ENCODE measurements at places on chromosomes 4 and X.
A peak's percentile ranks its signal among the peaks of the same experiment; 100 is the strongest.

DNA sequence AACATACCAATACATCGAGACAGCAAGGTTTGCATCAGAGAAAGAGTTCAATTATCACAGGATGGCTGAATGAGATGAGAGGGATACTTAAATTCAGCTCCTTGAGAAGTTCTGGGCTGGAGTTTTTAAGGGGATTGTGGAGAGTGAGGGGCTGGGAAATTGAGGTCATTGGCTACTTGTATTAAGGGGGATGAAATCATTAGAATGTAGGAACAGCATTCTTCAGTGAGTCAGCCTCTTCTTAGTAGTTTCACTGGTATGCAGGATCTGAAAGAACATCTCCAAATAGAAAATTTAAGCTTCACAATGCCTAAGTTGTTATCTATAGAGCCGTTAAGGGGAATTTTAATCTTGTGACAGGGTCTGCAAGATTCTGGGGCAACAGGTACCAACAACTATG, 211.6 kb upstream of the TAPT1 start:
- DNase-seq: no peak

DNA sequence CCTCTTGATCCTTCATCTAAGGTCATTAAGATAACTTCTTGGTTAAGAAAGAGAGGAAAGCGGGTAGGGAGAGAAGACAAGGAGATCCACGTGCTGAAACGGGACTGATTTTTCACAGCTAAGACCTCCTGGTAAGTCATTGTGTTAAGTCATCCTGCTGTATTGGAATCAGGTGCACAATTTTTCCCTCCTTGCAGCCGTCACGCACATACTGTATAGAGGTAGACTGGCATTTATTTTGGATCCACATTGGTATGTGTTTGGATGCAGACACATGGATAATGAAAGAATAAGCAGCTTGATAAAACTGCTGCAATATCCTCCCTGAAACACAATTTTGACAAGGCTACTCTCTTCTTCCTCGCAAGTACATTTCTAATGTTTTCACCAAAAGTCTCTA, 60.1 kb upstream of the NAP1L5 start:
- DNase-seq: no peak

DNA sequence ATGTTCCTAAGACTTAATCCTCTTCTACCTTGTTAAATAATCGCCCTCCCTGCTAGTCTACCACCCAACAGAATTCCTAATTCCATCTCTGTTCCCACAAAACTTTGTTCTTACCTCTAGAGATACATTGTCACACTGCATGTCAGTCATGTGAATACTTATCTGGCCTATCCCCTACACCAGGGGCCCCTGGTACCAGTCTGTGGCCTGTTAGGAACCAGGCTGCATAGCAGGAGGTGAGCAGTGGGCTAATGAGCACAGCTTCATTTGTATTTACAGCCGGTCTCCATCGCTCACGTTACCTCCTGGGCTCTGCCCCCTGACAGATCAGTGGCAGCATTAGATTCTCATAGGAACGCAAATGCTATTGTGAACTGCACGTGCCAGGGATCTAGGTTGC, 73.9 kb downstream of the APBB2 start:
- no peak for DNase-seq

- no peak for DNase-seq
Observed at GRCh38 chr4:89469930-89470375, 162.4 kb upstream of the GPRIN3 start.

DNA sequence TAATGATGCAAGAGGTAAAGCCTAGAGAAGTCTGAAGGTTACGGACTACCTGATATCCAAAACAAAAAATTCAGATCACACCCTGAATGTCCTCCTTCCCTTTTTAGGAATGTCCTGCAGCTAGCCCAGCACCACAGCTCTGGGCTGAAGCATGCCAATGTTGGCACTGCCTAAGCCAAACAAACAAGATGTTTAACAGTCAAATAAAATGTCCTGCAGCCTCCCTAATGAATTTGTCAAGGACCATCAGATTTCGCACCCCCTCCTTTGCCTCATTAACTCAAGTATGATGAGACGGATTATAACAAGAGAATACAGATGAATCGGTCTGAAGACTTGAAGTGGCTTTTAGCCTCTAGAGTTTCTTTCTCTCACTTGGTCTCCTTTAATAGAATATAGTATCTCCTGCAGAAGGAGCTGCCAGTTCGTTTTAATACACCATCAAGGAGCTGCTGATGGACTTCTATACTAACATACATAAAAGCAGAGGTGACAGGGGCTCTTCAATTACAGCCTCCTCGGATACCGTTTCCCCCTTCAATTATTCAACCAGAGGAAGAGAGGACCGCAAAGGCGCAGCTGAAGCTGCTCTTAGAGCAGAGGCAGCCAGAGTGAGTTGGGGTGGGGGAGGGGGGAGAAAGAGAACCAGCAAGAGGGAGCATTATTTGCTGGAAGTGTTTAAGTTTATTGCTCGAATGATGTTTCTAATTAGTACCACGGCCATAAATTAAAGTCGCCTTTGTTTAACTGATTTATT, 3.0 kb upstream of the MAB21L2 start:
- DNase-seq: peak; percentile 69

GRCh38 chr4:78528327-78528726, 23.2 kb upstream of the ANXA3 start:
- no peak for DNase-seq

GRCh38 chr4:161829591-161829990, 334.2 kb downstream of the FSTL5 start:
- DNase-seq: no peak

- DNase-seq: no peak
Observed at GRCh38 chr4:176433983-176434382, 114.2 kb downstream of the SPCS3 start.

- no peak for DNase-seq
Observed at GRCh38 chrX:32408389-32408788, 803.0 kb downstream of the DMD start.

DNA sequence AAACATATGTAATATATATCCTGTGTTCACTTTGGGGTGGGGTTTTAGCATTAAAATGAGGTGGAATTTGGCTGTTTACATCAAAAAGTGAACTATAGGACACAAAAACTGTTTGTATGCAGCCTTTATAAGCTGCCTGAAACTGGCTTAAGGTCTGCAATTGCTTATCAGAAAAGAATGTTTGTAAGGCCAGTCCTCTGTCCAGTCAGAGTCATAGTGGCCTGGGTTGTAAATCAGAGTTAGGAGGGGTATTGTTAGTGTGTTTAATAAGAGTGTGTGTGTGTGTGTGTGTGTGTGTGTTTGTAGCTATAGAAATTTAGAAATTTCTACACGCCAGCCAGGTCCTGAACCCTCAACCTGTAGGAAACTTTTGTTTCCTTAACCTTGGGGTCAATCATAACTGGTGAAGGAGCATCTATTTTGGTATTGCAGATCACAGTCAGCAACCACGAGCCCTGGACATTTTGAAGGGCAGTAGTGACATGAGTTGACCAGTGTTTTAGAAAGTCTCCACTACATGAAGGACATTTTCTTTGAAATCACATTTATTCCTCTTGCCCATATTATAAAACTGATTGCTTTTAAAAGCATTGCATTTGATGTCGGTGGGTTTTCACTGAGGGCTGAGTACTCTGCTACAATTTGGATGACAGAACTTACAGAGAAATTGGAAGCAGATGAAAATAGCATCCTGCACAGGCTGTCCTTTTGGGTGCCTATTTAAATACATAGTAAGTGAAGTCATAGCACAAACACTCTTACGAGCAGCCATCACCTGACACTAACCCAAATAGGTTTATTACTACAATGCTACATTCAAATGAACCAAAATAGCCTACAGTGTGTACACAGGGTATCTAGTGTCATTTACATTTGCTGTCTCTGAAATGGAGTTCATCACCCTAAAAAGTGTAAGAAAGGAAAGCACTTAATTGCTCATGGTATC, 11.2 kb upstream of the TMEM154 start:
- DNase-seq: no peak

DNA sequence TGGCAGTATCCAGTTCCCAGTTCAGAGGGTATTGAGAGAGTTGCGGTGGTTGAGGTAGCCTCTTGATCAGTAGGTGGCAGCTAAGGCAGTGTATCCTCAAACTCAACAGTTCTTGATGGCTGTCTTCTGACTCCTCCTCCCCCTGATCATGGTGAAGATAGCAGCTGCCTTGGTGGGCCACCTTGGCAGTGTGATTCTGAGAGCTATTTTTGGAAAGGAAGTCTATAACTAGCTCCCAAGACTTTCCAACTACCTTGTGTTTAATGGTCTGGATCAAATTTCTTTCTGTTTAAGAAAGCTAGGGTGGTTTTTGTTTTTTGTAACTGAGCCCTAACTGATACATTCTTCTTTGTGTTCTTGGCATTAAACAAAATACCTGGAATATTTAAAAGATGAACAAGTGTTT, 10.5 kb upstream of the TBC1D19 start:
- no peak for DNase-seq

- DNase-seq: no peak
Observed at GRCh38 chr4:82629238-82630000, 67.6 kb upstream of the TMEM150C start.

DNA sequence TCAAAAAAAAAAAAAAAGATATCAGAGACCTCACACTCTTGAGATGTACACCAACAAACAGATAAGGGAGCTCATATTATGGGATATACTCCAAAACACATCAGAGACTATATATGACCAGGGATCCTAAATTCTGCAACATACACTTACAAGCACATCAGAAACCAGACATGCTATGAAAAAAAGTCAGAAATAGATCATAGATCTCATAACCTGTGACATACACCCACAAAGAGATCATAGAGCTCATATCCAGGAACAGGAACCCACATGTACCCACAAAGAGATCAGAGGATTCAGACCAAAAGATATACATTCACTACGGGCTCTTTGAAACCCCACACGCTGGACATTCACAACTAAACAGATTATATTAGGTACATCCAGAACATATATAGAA, 30.1 kb downstream of the SUV39H1 start:
- DNase-seq: no peak

DNA sequence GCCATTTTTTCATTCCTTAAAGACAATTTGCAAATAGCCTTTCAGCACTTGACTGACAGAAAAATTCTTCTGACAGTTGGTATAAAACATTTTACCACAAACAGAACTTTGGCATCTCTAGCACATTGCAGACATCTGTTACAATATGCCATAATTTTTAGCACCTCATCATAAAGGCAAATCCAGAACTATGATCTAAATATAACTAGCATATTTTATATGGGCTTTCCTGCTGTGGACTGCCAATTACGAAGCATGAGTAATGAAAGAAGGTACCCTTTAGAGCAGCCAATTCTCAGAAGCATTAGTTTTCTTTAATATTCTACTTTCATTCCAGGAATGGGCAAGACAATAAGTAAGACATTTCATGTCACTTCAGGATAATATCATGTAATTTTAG, 647.4 kb upstream of the GALNT7 start:
- no peak for DNase-seq

- no peak for DNase-seq
Observed at GRCh38 chr4:6649216-6649615, 8.7 kb downstream of the MRFAP1 start.

GRCh38 chr4:185004562-185005218, 13.6 kb upstream of the HELT start:
- no peak for DNase-seq

GRCh38 chrX:10157543-10157942, 768 bp downstream of the CLCN4 start:
- no peak for DNase-seq

GRCh38 chr4:82792912-82793649, 5.5 kb downstream of the SCD5 start:
- no peak for DNase-seq

DNA sequence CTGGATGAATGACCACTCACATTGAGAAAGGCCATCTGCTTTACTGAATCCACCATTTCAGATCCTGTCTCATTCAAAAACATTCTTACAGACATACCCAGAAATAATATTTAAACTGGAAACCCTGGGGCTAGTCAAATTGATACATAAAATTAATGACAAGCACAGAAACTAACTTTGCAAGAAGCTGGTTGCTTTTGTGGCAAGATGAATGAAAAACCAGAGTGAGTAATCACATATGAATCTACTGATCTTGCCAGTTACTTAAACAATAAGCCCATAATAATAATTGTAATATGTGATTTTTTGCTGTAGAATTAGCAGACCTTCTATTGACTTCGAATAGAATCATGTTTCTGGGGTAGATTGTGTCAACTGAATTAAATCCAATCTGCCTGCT, 235.1 kb downstream of the PPARGC1A start:
- DNase-seq: no peak

DNA sequence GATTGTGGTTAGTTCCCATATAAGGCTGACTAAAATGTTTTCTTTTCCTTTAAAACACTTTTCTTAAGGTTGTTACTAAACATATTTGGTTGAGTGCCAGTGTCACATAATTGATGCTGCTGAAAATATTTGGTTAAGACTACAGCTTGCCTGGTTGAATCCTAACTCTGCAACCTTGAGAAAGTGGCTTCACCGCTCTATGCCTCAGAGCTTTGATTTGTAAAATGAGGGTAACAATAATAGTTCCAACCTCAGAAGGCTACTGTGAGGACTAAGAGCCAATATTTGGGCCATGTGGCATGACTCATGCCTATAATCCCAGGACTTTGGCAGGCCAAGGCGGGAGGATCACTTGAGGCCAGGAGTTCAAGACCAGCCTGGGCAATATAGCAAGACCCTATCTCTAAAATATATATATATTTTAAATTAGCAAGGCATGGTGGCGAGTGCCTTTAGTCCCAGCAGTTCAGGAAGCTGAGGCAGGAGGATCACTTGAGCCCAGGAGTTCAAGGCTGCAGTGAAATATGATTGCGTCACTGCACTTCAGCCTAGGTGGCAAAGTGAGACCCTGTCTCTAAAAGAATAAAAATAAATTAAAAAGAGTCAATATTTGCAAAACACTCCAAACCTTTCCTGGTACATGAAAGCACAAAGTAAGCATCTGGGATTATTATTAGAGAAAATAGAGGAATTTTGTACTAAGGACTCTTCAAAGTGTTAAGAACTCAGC, 7.1 kb upstream of the NEIL3 start:
- DNase-seq: no peak

GRCh38 chr4:88792268-88792781, 94.7 kb upstream of the NAP1L5 start:
- no peak for DNase-seq

DNA sequence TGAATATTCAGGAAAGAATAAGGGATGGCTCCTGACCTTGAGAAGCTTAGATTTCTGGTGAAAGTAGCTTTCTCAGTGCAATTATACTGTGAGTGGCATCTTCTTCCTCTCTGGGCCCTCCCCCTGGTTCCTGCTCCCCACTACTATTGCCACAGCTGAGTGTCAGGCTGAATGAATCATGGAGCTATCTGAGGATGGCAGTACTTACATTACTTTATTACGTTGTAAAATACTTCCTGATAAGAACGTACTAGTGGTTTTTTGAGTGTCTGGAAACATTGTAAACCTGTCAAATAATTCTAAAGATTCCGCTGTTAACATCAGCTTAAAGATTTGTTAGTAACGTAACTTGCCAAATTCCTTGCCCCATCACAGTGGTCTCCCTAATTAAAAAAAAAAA, 36.2 kb downstream of the ARHGAP10 start:
- DNase-seq: no peak

GRCh38 chr4:49709775-49710174, 723.7 kb downstream of the CWH43 start:
- no peak for DNase-seq
